ENCODE measurements at places on chromosomes 4 and X.

GRCh38 chr4:159428975-159429692 is 326.3 kb downstream of the RAPGEF2 start:
- no peak for DNase-seq

- DNase-seq, result no peak
Observed at GRCh38 chrX:66622209-66622608, 16.7 kb downstream of the EDA2R start.

DNA sequence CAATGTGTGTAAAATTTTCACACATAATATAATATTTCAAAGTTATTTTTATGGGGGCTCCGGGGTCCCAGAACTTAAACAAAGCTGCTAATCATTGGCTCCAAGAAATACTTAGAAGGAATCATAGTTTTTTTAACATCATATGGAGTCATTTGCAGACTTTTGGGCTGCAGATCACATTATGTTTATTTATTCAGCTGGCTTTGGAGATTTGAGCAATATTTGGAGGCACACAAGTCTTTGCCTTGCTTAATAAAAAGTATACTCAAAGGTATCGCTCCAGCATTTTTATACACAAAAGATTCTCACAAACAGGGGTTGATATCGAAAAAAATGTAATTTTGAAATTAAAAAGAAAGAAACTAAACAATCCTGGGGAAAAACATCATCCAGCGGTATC is 382.5 kb upstream of the TENM3 start:
- DNase-seq, result no peak

DNA sequence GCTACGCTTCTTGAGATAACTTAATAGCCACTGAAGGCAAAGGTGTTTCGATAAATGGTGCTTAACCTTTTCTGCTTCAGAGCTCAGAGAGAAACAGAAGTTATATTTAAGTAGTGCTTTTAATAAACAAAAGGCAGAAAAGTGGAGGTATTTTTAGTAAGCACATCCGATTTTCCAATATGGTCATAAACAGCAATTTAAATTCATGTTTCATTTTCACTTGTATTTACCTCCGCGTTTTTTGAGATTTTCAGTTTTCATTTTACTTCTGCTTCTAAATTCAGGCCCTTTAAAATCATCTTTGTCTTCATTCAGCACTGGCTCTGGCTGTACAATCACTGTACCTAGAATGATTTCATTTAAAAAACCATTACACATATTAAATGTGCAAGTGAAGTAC is 92.4 kb downstream of the ATRX start:
- DNase-seq, result no peak

DNA sequence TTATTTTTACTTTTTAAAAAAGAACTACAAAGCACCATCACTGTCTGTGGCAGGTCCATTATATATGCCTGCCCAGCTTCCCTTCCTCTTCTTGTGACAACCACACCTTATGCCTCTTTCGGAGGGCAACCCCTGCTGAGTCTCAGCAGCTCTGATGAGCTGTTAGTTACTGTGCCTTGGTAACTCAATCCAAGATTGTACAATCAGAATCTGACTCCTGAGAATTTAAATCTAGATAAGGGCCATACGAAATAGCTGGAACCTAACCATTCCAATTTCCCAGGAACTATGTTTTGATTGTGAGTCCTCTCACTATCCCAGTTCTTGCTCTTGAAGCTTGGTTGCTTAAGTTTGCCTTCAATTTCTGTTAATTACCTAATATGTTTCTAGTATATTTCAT is 61.9 kb downstream of the ADAMTS3 start:
- DNase-seq, result no peak

DNA sequence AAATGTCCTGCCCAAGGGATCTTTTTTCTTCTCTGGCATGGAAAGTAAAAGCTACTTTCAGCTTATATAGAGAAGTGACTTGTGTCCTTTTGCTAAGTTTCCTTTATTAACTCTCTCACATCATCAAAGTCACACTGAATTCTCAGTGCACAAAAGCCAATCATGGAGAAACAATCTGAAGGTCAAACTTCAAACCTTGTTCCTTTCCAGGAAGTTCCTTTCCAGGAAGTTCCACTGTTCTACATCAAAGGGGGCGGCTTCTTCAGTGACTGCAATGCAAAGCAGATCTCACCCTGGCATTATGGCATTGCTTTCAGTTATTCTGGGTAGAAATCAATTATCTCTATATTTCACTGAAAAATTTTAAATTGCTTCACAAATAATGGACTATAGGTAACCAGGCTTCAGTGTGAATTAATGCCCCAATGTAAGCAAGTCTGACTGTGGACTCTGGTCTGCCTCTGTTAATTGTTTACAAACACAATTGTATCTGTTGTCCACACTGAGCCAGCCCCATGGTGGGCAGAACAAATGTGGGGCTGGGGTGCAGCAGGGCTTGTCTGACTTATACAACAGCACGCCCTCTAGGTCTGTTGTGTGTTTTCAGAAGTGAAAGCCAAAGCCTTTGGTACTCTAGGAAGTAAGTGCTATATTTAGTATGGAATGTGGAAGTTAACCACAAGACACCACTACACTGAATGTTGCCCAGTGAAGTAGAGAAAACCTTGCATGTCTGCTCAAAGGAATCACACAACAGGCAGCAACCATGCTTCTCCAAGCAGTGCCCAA is 98.8 kb downstream of the CDS1 start:
- peak; percentile 78 for DNase-seq

DNA sequence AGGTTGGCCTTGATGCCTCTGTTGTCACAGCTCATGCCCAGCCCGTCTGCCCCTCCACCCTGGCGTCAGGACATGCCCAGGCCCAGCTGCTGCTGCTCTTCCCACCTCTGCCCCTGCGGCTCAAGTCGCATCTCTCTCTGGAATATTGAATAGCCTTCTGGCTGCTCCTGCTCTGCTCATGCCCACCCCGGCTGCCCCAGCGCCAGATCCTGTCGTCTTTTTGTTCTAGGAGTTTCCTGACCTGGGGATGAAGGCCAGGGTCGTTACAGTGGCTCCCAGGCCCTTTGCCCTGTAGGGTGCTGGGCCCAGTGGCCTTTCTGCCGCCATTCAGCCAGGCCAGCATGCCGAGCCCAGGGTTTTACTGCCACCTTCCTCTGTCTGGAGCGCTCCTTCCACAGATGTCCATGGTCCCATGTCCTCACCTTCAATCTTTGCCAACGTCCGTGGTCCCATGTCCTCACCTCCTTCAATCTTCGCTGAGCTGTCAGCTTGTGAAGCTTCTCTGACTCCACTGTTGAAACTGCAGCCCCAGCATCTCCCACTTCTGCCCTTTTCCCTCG is 9.7 kb downstream of the MAEA start:
- DNase-seq, result no peak

GRCh38 chr4:113978561-113979147 is 793 bp downstream of the ARSJ start:
- DNase-seq, result peak; percentile 66

- no peak for DNase-seq
Observed at GRCh38 chr4:2511645-2512131, 24.8 kb upstream of the FAM193A start.

DNA sequence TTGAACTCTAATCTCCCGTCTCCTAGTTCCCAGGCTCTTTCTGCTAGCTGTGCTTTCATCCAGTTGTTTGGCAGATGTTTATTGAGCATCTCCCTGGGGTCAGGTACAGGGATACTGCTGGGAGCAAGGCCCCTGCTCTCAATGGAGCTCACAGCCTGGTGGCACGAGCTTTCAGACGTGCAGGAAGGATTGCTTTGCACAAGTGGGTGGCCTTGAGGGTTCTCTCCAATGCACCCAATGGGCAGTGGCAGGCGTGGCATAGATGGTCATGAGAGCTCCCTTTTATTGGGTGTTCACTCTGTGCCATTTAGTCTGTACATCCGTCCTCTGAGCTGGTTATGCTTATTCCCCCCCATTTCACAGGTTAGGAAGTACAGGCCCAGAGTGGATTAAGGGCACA is 235.2 kb downstream of the EVC2 start:
- no peak for DNase-seq

DNA sequence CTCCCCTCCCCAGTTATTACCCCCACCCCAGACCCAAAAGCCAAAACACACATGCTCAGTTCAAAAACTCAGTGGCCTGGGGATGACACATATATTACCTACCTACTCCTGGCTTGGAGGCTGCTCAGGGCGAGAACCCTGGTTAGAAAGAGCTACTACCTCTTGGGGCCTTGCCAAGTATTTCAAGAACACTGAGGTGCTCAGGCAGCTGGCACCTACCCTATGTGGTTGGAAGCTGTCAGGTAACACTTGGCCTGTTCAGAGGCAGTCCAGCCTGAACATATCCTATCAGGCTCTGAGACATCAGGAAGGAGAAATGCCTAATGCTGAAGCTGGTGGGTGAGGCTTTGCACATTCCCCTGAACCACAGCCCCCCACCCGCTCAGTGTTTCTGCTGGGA is 4.9 kb downstream of the BCAP31 start:
- DNase-seq, result no peak

- peak; percentile 57 for DNase-seq
Observed at GRCh38 chr4:176753049-176753448, 39.7 kb downstream of the VEGFC start.

GRCh38 chr4:154807042-154807630 is 26.1 kb downstream of the RBM46 start:
- no peak for DNase-seq

DNA sequence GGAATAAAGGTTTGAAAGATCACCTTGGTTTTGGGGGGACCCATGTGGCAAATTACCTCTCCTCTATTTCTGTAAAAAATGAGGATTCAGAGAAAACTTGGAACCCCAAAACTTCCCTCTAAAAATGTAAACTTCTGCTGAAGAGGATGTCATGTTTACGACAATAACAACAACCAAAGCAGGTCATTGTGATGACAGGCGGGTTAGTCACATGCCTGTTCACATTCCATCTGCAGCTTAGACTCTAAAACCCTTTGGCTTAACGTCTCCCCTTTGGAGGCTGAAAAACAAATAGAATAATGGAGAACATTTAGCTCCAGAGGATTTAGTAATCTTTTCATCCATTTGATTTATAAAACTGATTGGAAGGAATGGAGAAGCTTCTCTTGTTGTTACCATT is 75.0 kb upstream of the FAM9C start:
- no peak for DNase-seq

Data from islet precursor cell (in vitro differentiated cells).